Activated T-helper 2 cell treated with anti-CD3 and anti-CD28 coated beads, Interferon-gamma antibody, Interleukin-2, Interleukin-4, amounts not matched to agents 10 μg/mL and 5 μg/mL and 100 μg/mL, durations not matched to agents 14 hours and 24 hours and 36 hours (primary cell): ENCODE measurements at places on chromosomes 6 and 20.
A peak's percentile ranks its signal among the peaks of the same experiment; 100 is the strongest.

DNA sequence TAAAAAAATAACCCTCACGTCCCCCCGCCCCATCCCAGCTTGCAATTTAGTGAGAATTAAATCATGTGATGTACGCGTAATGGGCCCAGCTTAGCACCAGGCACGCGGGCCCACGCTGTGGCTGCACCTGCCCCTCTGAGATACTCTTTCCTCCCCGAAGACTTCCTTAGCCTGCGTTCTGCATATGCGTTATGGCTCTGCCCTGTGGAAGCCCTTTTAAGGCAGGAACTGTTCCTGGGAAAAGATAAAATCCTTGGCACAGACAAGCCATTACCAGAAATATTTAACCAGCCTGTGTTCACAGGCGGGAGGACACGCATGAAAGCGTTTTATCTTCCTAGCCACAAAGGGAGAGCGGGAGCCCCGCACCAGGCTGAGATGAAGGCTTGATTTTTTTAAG is 311.0 kb downstream of the LRFN2 start:
- H3K4me1 ChIP-seq, result no peaks in the 10 kb centered on the region
- no peaks in the 10 kb centered on the region for H3K36me3 ChIP-seq
- peaks cover 5% of the 10 kb centered on the region for H3K27me3 ChIP-seq
- H3K4me3 ChIP-seq, result no peak overlapping the region
- no peak overlapping the region for H3K27ac ChIP-seq
- no peak for DNase-seq

- H3K27me3 ChIP-seq, result no peaks in the 10 kb centered on the region
- H3K4me3 ChIP-seq, result no peak overlapping the region
- no peak for DNase-seq
- H3K4me1 ChIP-seq, result no peaks in the 10 kb centered on the region
- no peak overlapping the region for H3K27ac ChIP-seq
- no peaks in the 10 kb centered on the region for H3K36me3 ChIP-seq
Measured at GRCh38 chr20:14913896-14914620, 576.6 kb upstream of the FLRT3 start.

- no peak overlapping the region for H3K4me3 ChIP-seq
- no peak for DNase-seq
- H3K36me3 ChIP-seq, result peaks cover 10% of the 10 kb centered on the region
- no peak overlapping the region for H3K27ac ChIP-seq
Measured at GRCh38 chr6:158061709-158062461, 80.2 kb downstream of the SYNJ2 start.

DNA sequence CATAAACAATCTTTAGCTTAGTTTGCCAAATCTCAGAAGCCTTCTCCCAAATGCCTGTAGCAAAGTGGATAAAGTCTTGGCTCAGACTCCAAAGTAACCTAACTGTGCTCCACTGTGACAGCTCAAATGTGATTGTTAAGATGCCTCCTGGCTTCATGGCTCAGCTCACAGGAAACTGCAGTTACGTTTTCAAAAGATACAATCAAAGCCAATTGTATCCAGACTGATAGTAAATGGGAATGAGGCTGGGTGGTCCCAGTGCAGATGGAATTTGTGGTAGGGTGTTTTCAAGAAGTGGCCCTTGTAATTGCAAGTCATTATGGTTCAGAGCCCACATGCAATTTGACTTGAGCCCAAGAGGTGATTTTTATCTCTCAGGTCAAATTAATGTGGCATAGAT is 151.2 kb upstream of the TAB2 start:
- peaks cover 15% of the 10 kb centered on the region for H3K36me3 ChIP-seq
- peaks cover 39% of the 10 kb centered on the region for H3K4me1 ChIP-seq
- H3K4me3 ChIP-seq, result no peak overlapping the region
- no peak overlapping the region for H3K27ac ChIP-seq
- no peak for DNase-seq

DNA sequence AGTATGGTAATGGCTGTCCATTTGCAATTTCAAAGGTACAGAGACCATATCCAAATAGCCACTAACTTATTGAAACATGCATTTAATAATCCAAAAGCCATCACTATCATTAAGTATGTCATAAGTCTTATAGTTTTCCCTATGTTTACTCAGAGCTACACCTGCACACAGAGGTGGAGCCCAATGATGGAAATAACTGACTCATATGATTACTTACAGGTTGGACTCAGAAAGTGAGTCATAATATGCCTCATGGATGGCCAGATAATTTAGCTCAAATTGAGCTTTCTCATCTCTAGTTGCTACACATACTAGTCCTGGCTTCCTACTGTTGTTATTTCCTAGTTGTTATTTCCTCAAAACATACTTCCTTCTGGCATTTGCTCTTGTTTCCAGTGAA is 104.4 kb upstream of the KHDRBS2 start:
- DNase-seq, result no peak
- no peaks in the 10 kb centered on the region for H3K36me3 ChIP-seq
- no peak overlapping the region for H3K27ac ChIP-seq
- H3K27me3 ChIP-seq, result no peaks in the 10 kb centered on the region
- H3K4me1 ChIP-seq, result no peaks in the 10 kb centered on the region

DNA sequence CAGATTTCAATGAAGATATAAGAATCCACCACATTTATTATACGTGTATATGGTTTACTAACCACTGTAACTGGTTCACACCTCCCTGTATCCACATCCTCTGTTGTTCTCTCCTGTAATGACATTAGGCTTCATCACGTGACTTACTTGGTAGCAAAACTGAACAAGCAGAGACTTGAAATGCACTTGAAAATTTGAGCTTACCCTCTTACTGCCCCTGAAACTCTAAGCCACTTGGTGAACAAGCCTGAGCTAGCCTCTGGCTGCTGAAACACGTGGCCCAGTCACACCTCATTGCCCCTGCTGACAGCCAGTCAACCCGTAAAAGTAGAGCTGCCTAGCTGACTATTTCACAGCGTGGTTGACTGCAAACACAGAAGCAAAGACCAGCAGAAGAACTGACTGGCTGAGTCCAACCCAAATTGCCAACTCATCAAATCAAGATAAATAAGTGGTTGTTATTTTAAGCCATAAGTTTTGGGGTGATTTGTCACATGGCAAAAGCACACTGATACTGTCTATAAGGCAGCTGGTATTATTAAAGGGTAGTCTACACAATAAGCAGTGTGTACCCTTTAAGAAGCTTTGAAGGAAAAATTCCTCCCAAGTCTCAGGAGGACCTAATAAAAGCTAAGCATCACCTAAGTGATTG is 109.0 kb downstream of the RALGAPA2 start:
- peak overlapping the region; percentile 1 for H3K27ac ChIP-seq
- H3K27me3 ChIP-seq, result no peaks in the 10 kb centered on the region
- H3K36me3 ChIP-seq, result peaks cover 4% of the 10 kb centered on the region

- H3K36me3 ChIP-seq, result peaks cover 39% of the 10 kb centered on the region
- no peaks in the 10 kb centered on the region for H3K27me3 ChIP-seq
- no peak overlapping the region for H3K4me3 ChIP-seq
- no peak for DNase-seq
Measured at GRCh38 chr20:20020908-20021307, 3.7 kb downstream of the NAA20 start.

DNA sequence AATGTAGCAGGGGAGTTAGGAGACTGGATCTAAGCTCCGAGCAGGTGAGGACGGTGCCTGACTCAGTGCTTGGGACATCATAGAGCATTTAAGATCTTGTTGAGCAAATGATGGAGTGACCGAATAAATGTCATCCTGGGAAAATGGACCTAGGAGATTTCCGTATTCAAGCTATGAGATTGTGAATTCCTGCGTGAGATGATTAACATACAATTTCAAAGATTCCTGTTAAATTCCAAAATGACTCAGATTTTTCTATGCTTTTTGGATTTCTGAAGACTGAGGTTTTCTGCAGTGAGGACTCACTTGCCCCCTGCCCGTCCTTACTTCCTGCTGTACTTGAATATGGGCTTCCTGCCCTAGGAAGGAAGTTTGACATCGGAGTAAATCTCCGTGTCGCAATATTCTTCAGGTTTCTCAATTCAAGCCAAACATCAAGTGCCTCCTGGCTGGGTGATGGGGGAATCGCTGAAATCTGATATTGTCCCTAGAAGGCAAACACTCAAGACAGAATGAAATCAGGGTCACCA is 5.2 kb downstream of the SYTL3 start:
- H3K4me1 ChIP-seq, result peaks cover 61% of the 10 kb centered on the region
- H3K4me3 ChIP-seq, result peak overlapping the region; percentile 90
- H3K27ac ChIP-seq, result peak overlapping the region; percentile 96
- no peak for DNase-seq

GRCh38 chr20:15802020-15802419 is 771.2 kb downstream of the KIF16B start:
- H3K4me3 ChIP-seq, result no peak overlapping the region
- H3K36me3 ChIP-seq, result no peaks in the 10 kb centered on the region
- H3K27ac ChIP-seq, result no peak overlapping the region
- no peaks in the 10 kb centered on the region for H3K27me3 ChIP-seq
- DNase-seq, result no peak

- H3K4me3 ChIP-seq, result no peak overlapping the region
- H3K4me1 ChIP-seq, result no peaks in the 10 kb centered on the region
- no peaks in the 10 kb centered on the region for H3K36me3 ChIP-seq
- no peak overlapping the region for H3K27ac ChIP-seq
- no peak for DNase-seq
- H3K27me3 ChIP-seq, result no peaks in the 10 kb centered on the region
Measured at GRCh38 chr6:117840541-117840983, 66.5 kb upstream of the SLC35F1 start.

DNA sequence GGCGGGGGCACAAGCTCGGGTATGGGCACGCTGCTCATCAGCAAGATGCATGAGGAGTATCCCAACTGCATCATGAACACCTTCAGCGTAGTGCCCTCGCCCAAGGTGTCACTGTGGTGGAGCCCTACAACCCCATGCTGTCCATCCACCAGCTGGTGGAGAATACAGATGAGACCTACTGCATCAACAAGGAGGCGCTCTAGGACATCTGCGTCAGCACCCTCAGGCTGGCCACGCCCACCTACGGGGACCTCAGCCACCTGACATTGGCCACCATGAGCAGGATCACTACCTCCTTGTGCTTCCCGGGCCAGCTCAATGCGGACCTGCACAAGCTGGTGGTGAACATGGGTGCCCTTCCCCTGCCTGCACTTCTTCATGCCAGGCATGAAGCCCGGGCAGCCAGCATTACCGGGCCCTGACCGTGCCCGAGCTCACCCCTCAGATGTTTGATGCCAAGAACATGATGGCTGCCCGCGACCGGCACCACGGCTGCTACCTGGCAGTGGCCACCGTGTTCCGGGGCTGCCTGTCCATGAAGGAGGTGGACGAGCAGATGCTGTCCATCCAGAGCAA is 12.8 kb downstream of the GABRR2 start:
- H3K4me3 ChIP-seq, result no peak overlapping the region
- H3K27me3 ChIP-seq, result peaks cover 6% of the 10 kb centered on the region
- H3K36me3 ChIP-seq, result no peaks in the 10 kb centered on the region
- no peak overlapping the region for H3K27ac ChIP-seq
- no peak for DNase-seq

DNA sequence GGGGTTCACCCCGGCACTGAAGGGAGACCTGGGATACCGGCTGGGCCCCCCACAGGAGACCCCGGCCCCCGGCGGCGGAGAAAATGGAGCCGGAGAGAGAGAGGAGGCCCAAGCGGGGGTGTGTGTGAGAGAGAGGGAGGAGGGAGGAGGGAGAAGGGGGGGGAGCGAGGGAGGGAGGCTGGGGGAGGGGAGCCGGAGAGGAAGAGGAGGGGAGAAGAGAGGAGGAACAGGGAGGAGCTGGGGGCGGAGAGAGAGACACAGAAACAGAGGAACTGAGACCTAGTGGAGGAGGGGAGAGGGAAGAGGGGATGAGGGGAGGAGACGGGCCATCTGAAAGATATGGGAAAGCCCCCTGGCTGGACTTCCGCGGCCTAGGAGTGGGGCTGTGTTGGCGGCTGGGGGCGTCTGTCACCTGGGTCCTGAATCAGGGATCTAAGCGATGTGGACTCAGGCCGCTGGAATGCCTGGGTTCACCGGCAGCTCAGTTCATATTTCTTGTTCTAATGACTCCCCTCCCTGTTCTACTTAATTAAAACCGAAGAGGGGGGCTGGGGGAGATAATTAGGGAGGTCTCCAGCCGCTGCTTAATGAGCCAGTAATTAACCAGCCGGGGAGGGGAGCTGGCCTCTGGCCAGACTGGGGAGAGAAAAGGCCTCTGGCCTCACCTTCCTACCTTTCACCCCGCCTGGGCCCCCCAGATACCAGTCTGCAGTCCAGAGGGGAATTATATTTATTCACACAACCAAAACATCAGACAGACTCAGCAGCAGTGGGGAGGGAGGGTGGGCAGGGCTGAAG is at the start of gene PBX2:
TSS of gene PBX2 (minus strand) at position 149 of the 798 bp plus-strand sequence. CDS start 287 bp downstream, outside the sequence.
- peaks cover 59% of the 10 kb centered on the region for H3K36me3 ChIP-seq
- peak within 1 kb of the TSS; percentile 95 for H3K27ac ChIP-seq
- peak within 1 kb of the TSS; percentile 97 for H3K4me3 ChIP-seq
- peaks cover 55% of the 10 kb centered on the region for H3K4me1 ChIP-seq
- DNase-seq, result peak; percentile 79
- H3K27me3 ChIP-seq, result no peaks in the 10 kb centered on the region

DNA sequence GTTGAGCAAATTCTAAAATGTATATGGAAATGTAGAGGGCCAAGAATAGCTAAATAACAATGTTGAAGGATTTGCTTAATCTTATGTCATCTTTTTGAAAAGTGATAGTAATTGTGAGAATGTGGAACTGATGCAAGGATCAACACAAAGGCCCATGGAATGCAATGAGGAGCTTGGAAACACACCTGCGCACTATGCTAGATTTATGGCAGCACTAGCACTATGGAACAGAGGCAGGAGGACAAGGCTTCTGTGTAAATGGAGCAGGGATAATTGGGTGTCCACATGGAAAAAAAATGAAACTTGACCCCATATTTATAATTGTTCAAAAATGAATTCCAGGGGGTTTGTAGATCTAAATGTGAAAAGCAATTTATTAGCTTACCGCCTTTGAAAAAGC is 298.3 kb downstream of the FARS2 start:
- H3K27ac ChIP-seq, result no peak overlapping the region
- H3K4me3 ChIP-seq, result no peak overlapping the region
- peaks cover 7% of the 10 kb centered on the region for H3K36me3 ChIP-seq
- DNase-seq, result no peak
- H3K27me3 ChIP-seq, result no peaks in the 10 kb centered on the region

GRCh38 chr20:15318682-15319081 is 981.3 kb upstream of the FLRT3 start:
- DNase-seq, result no peak
- H3K27me3 ChIP-seq, result no peaks in the 10 kb centered on the region
- no peak overlapping the region for H3K27ac ChIP-seq
- H3K36me3 ChIP-seq, result no peaks in the 10 kb centered on the region
- H3K4me1 ChIP-seq, result no peaks in the 10 kb centered on the region
- no peak overlapping the region for H3K4me3 ChIP-seq

GRCh38 chr20:23492292-23492691 is 1.4 kb downstream of the CST8 start:
- no peaks in the 10 kb centered on the region for H3K4me1 ChIP-seq
- H3K36me3 ChIP-seq, result no peaks in the 10 kb centered on the region
- DNase-seq, result no peak

DNA sequence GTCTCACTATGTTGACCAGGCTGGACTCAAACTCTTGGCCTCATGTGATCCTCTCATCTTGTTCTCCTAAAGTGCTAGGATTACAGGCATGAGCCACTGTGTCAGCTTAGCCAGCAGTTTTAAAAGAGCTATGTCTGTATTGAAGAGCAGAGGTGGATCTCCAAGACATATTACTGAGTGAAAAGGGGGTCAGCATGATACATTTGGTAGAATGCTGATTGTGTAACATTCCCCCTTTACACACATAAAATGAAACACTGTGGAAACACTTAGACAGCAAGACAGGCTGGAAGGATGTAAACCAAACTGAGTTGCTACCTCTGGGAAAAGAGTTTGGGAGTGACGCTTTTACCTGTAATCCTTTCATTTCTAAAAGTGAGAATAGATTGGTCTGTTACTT is 1.7 kb upstream of the RIPOR3 start:
- H3K36me3 ChIP-seq, result no peaks in the 10 kb centered on the region
- H3K4me3 ChIP-seq, result no peak overlapping the region
- H3K4me1 ChIP-seq, result peaks cover 3% of the 10 kb centered on the region
- H3K27me3 ChIP-seq, result peaks cover 40% of the 10 kb centered on the region
